D341Med (cell line): ENCODE measurements at places on chromosomes 12 and 14.

- no peak for DNase-seq
Observed at GRCh38 chr12:127381681-127382080, 885.3 kb upstream of the TMEM132C start.

DNA sequence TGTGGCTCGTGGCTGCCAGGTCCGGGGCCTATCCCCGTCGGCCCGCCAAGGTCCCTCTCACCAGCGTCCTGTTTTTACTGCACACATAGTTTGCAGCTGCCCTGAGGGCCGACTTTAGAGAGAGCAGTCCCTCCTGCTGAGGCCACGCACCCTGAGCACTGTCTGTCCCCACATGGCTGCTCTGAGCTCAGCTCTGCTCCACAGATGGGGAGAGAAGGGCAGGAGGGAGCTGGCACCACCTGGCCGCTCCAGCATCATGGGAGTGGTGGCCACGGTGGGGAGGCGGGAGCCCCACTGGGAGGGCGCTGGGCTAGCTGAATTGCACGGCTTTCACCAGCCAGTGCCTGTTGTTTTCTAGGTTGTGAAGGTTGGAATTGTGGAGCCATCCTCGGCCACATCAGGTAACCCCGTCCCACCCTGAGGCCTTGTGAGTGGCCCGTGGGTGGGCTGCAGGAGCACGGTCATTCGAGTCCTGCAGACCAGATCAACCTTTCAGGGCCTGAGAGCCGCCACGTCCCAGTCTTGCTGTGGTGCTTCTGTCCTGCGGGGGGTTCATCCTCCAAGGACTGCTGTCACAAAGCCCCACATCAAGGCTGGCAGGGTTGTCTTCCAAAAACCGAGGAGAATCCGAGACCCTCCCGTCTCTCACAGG is 7.4 kb upstream of the TEX22 start:
- DNase-seq: no peak

- peak; percentile 96 for DNase-seq
Observed at GRCh38 chr12:108731866-108732461, 646 bp upstream of the CORO1C start.

- peak; percentile 53 for DNase-seq
Observed at GRCh38 chr12:51848326-51848727, at the start of gene FIGNL2. Gene FIGNL2 (minus strand): TSS chr12:51848718. CDS start chr12:51822413, 26,305 bp downstream.

DNA sequence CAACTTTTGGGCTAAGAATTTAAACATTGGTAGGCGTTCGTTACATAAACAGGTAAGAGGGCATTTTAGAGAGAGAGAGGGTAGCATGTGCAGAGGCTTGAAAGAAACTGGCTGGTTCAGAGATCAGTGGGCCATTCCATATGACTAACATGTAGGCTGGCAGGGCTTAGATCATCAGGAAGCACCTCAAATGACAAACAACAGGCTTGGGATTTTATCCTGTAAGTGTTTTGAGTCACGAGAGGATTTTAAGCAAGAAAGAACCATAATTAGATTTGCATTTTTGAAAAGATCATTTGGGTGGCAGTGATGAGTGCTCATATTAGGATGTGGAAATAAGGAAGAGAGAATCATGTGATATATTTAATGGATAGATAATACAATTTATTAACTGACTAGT is 8.7 kb upstream of the PLEKHA5 start:
- DNase-seq: no peak

DNA sequence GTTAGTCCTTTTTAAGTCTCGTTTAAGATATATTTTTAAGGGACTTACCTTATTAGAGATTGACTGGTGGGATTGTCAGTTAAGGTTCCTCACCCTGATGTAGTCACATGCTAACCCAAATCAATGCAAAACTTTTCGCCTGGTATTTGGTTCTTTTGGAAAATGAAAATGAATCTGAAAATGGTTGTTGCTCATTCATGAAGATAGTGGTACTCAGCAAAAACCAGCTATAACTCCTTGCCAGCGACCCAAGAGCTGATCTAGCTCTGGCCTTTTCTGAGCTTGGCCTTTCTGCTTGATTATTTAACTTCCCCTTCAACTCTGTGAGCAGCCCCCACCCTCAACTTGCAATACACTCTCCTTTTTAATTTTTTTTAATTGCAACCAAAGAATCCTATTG is 85.0 kb upstream of the GTF2A1 start:
- no peak for DNase-seq

GRCh38 chr14:57295239-57295638 is 26.5 kb downstream of the AP5M1 start:
- no peak for DNase-seq

DNA sequence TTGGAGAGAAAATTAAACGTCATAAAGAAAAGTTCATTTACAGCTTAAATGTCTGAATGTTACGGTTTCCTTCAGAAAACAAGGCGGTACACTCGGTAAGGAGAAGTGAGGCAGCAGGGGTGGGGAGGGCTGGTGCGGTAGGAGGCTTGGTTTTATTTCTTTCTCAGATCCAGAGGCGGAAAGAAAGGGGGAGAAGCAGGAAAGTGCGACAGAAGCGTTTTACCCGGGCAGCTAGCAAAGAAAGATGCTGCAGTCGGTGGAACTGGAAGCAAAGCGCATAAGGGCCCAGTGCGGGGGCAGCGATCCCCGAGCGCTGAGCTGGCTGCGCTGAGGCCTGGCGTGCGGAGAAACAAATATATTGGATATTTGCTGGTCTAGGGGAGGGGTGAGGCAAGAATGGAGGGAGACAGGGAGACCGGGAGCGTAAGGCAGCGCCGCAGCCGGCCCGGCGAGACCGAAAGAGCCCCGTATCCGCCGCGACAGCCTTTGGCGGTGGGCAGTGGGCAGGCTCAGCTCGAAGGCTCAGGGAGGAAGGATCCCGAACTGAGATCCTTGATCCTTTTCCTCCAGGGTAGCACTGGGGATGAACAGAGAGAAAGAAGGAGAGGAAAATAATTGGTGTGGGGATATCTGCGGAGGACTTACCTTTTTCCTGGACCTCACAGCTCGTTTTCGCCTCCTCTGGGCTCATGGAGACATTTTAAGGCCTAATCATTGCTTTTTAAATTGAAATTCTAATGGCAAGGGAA is 6.4 kb upstream of the HOXC11 start:
- no peak for DNase-seq

GRCh38 chr12:111638556-111638955 is 39.4 kb upstream of the ATXN2 start:
- DNase-seq: no peak

GRCh38 chr12:89697296-89697695 is 11.3 kb downstream of the ATP2B1 start:
- no peak for DNase-seq

DNA sequence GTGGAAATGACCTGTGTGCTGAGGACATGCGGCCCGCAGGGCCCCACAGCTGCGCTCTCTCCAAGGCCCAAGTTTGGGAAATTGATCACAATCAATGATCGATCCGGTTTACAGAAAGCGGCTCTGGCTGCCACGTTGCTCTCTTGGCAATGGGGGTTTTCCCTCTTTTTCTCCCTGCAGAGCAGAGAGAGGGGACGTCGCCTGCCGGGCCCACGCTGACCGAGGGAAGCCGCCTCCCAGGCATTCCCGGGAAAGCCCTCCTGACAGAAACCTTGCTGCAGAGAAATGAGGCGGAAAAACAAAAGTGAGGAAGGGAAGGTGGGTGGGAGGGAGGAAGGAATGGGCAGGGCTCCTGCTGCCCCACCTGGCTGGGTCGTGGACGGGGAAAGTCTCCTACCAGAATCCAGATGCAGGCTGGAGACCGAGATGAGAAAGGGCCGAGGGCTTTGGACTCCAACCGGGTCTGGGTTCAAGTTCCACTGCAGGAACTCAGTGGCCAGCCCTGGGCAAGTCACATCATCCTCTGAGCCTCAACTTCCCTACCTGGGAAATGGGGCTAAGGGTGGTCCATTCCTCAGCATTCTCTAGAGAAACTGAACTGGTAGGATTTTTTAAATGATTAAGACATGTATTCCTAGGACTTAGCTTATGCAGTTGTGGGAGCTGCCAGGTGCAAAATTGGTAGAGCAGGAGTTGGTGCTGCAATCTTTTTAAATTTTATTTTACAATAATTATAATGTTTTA is 75.5 kb downstream of the PHETA1 start:
- no peak for DNase-seq

GRCh38 chr14:95363468-95363954 is 43.8 kb upstream of the CLMN start:
- DNase-seq: no peak
